ENCODE measurements at places on chromosomes 5 and 9. TPM values are rescaled to one million over a fixed set of nuclear protein-coding genes. Genes with fewer than 3 reads are reported as not detected.

GRCh38 chr5:39558541-39558940, 133.8 kb upstream of the DAB2 start:
- no peak for DNase-seq

GRCh38 chr5:170316937-170317336, 19.4 kb upstream of the LCP2 start:
- no peak for DNase-seq

DNA sequence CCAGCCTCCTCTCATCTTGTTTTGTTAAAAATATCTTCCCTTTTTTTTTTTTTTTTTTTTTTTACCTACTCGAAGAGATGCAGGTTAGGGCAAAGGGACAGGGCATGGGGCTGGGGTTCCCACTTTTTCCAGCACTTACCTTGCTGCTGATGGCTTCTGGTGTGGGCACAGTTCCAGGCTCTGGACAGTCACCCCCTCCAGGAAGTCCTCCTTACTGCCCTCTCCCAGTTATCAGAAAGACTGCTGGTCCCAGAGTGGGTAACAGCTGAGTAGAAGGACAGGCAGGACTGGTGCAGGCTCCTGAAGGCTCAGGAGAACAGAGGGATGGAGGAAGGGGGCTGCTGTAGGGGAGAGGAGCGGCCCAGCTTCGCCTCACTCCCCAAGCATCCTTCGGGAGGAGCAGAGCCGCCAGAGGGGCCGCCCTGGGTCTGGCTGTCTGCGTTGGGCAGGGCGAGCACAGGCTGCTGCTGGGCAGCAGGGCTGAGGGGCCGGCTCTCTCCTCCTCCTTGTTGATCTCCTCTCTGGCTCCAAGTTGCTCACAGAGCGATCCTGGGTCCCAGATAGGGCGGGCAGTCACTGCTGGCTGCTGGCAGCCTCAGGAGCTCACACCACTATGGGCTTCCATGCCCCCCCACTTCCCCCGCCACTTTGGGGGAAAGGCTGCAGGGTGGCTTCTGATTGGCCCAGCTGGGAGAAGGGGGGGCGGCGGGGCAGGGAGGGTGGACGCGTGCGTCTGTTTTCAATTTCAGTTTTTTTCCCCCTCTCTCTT, at the start of gene PDGFRB:
PDGFRB (minus strand) TSS at position 588 of the 769 bp plus-strand sequence. CDS start 18,798 bp downstream, outside the sequence.
- peak; percentile 94 for DNase-seq

- peak; percentile 36 for DNase-seq
Observed at GRCh38 chr9:3043369-3043768, 199.5 kb upstream of the PUM3 start.

DNA sequence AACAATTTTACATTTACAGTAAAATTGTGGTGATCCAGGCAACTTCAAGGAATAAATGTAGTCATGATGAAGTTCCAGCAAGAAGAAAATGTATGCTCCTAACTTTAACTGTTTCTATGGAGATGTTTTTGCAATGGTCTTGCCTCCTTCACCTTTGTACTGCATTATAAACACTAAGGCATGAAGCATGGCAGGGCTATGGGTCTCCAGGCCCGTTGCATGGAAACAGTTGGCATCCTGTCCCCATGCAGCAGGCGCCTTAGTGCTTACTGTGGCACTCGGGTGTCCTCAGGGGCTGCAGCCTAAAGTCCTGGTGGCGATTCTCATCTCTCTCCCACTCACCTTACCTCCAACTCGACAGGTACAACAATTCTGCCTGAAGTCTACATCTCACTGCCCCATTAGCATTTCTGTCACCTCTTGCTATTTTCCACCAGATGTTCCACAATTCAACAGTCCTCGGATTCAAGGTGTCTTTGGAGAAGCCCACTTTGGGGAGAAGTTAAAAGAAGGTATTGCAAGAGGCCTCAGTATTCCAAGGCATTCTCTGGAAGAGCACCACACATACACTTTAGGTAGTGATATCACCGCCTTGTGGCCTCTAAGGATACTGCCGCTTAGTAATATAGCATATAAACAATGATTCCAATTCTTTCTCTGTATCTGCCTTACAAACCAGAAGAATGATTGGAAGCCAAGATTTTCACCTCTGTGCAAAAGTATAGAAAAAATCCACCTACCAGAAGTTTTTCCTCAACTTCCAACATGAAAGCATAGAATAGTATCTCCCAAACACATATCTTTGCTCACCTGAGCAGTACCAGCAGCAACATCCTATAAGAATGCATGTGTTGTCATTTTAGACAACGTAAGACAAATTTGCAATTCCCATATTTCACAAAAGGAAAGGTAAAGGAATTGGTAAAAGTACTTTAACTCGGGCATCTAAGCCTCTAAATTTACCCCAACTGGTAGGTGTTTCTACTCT, 5.1 kb downstream of the LIFR start:
- peak; percentile 75 for DNase-seq

DNA sequence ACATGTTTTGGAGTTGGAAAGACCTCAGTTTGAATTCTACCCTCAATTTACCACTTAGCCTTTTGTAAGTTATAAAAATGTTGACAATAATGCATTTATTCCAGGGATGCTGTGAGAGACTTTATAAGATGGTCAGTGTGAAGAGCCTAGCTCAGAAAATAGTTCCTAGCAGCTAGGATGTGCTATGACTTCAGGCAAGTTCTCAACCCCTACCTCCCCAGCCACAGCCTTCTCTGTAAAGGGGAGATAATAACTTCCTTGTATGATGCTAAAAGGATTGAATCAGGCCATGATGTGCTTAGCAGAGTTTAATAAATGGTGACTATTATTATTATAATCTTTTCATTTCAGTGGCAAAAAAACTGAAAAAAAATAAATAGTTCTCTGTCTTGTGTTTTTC, 77.6 kb downstream of the ALDH1A1 start:
- DNase-seq: no peak

- no peak for DNase-seq
Observed at GRCh38 chr5:143413958-143414669, 10.6 kb upstream of the NR3C1 start.

- DNase-seq: peak; percentile 63
Observed at GRCh38 chr9:107239474-107239873, 43.6 kb upstream of the RAD23B start.

- no peak for DNase-seq
Observed at GRCh38 chr5:170113522-170113900, 7.8 kb downstream of the FOXI1 start.

DNA sequence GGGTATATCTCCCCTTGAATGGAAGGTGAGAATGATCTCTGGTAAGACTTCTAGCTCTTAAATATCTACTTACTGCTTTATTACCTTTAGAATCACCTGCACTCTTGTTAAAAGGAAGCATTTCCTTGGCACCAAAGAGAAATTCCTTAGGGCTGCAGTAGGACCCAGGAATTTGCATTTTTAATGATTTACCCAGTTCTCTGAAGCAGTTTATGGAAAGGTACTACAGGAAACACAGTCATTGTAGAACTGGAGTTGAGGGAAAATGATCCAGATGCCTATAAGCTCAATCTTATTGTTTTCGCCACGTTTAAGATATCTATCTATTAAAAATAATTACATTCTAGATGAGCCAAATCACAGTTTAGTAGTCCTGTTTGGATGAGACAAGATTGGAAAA, 9.5 kb upstream of the C9 start:
- no peak for DNase-seq

DNA sequence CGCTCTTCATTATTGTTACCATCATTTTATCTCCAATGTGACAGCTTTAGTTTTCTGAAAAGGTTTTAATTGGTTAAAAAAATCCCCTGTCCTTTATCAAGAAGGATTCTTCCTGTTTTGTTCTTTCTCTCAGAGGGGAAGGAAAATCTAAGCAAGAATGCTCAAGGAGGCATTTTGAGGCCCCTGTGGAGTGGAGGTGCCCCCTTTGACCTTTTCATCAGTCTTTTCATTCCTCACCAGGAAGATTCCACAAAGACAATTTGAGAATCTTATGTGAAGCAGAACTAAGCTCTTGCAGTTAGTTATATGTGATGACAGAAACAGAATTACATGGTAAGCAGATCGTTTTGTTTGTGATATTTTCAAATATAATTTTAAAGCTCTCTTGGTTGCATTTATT, 489.6 kb downstream of the MAN2A1 start:
- DNase-seq: no peak

Gene CMYA5
- 4.1 TPM for total RNA-seq

Gene PCA3
- total RNA-seq: not detected

Gene TAS2R1
- total RNA-seq: not detected

Gene AMACR
- 7.6 TPM for total RNA-seq

Gene ISL1
- total RNA-seq: not detected
